ENCODE measurements at places on chromosomes 11 and 22.

GRCh38 chr22:36590441-36591056 is 61.6 kb upstream of the EIF3D start:
- no peak for DNase-seq

GRCh38 chr11:63937713-63938478 is 906 bp upstream of the NAA40 start:
- DNase-seq, result no peak

- DNase-seq, result no peak
Observed at GRCh38 chr11:62578541-62578940, 4.8 kb upstream of the EEF1G start.

DNA sequence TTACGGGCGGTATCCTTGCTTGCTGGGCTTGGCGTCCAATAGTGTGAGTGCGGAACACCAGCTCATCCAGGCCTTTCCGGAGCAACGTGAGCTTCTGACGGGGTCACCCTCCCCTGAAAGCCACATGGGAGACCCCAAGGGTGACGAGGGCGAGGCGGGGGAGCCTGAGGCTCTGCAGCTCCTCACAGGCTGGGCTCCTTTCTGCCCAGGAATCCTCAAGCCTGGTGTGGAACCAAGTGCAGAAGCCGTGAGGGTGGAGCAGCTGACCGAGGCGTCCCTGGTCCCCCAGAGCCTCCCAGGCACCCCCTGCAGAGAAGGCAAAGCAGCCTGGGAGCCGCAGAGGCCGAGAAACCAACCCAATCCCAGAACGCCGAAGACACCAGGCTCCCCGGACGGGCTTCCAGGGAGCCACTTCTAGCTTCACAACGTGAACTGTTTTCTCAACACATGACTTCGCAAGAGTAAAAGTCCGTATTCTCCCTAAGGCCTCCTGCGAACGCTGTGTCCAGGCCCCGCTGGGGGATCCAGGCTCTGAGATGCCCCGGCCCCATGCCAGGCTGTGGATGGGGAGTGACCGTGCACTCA is 530.3 kb downstream of the BRD1 start:
- no peak for DNase-seq

DNA sequence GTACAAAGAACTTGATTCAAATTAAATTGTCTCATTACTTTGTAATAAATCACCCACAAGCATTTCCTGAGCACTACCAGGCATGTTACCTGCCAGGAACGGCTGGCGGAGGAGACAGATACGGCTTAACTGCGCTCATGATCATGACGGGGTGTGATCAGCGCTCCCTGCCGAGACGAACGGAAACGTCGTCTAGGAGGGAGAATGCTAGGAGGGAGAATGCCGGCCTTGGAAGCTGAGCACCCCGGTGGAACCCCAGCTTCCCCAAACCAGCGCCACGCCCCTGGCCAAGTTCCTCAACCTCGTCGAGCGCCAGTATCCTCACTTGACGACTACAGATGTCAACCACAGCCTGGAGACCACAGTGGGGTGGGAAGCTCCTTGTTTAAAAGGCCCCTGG is 272.8 kb downstream of the CTTN start:
- DNase-seq, result no peak

DNA sequence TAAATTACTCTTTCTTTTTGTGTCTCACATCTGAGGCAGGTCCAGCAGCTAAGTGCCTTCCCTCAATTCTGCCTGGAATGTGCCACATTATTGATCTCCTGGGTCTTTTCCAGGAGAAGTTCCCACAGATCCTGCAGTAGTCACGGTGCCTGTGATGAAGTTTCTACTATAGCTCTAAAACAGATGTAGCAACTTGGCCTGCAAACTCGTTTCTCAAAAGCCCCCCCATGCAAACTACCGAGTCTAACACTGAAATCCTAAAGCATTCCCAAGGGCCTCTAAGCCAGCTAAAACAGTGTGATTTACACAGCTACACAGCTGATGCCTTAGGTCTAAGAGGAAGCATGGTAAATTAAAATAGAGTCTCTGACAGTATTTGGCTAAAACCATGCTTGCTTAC is 54.3 kb downstream of the DDI1 start:
- no peak for DNase-seq

DNA sequence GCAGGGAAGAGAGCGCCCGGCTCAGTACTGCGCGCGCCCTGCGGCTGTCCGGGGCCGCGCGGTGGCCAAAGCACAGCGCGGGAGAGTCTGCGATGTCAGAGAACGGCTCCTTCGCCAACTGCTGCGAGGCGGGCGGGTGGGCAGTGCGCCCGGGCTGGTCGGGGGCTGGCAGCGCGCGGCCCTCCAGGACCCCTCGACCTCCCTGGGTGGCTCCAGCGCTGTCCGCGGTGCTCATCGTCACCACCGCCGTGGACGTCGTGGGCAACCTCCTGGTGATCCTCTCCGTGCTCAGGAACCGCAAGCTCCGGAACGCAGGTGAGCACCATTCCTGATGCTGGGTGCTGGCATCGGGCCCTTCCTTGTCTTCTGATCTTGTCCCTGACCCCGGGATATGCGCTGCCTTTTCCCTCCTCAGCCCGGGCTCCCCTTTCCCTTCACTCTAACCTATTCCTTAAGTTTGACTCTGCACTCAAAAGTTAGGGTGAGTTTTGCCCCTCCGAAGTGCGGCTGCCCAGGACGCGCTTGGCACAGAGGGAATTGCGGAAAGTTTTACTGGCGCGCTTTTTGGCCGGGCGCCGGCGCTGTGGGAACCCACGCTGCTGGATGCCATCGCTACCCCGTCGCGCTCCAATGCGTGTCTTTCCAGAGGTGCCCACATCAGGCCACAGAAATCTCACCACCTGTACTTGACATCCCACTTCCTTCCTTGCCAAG is at the start of gene MTNR1B:
TSS of gene MTNR1B (plus strand) at position 18 of the 714 bp plus-strand sequence. CDS start at position 93, 75 bp downstream.
- no peak for DNase-seq

GRCh38 chr11:58334708-58335107 is 24.2 kb downstream of the OR5B17 start:
- peak; percentile 55 for DNase-seq

- no peak for DNase-seq
Observed at GRCh38 chr22:44516841-44517240, 18.8 kb upstream of the RTL6 start.

GRCh38 chr11:31956310-31956709 is 134.6 kb upstream of the RCN1 start:
- DNase-seq, result no peak

GRCh38 chr11:50423208-50423607 is 390.5 kb downstream of the OR4C45 start:
- DNase-seq, result no peak

- no peak for DNase-seq
Observed at GRCh38 chr22:24871611-24872205, 65.7 kb downstream of the SGSM1 start.

DNA sequence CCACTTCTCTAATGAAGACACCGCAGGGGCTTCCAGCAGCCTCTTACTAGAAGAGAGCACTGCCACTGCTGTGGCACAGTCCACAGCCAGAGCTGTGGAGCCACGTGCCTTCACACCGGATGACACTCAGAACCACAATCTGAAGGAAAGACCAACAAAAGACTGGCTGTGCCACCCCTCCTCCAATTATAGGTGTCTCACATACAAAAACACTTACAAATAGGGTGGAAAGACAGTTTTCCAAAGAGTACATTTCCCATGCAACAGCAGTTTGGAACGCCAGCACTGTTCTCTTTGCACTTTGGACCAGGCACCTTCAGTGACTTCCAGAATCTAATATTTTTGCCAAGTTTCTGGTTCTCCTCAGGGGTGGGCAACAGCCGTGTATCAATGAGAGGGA is 38.0 kb upstream of the SLC25A1 start:
- no peak for DNase-seq

DNA sequence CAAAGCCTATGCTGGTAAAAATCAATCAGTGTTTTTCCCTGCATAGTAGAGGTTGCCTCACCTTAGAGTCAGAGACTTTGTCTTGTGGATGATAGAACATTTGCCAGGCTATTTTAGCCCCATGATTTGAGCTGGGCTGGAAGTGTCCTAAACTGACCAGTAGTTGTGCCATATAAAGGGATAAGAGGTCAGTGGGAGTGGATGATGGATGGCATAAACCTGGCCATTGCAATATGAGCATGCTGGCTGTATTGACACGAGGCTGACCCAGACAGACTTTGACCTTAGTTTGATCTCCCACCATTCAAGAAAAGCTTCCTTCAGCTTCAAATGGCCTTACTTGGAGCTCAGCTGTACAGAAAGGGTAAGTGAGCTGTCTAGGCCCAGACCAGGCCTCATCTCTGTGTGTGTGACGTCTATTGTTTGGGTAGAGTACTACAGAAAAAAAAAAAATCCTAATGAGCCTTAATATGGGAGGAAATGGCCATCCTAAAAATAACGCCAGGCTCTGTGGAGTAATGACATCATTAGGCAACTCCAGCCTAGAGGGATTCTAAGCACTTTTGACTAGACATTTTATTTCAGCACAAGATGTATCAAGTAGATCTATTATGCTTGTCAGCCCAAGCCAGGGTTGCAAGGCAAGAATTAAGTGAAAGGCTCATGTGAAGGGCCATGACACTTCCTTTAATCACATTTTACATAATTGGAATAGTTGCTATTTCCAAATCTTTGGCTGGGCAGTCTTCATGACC is 51.3 kb upstream of the CADM1 start:
- DNase-seq, result no peak

DNA sequence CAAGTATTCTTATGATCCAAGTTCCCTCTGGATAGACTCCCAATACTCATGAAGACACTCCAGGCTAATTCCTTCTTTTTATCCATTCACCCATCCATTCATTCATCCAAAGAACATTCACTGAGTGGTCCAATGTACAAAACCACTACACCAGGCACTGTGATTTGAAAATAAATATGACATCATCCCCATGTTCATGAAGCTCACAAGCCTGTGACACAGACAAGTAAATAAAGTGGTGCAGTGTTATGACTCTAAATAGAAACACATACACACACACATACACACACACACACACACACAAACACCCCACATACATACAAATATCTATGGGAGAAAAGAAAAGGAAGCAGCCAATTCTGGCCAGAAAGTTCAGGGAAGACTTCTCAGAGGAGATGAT is 35.5 kb downstream of the MTMR2 start:
- no peak for DNase-seq

GRCh38 chr22:41683616-41684015 is 5.1 kb downstream of the SNU13 start:
- DNase-seq, result peak; percentile 32

- DNase-seq, result no peak
Observed at GRCh38 chr11:13128354-13128753, 119.2 kb downstream of the RASSF10 start.

DNA sequence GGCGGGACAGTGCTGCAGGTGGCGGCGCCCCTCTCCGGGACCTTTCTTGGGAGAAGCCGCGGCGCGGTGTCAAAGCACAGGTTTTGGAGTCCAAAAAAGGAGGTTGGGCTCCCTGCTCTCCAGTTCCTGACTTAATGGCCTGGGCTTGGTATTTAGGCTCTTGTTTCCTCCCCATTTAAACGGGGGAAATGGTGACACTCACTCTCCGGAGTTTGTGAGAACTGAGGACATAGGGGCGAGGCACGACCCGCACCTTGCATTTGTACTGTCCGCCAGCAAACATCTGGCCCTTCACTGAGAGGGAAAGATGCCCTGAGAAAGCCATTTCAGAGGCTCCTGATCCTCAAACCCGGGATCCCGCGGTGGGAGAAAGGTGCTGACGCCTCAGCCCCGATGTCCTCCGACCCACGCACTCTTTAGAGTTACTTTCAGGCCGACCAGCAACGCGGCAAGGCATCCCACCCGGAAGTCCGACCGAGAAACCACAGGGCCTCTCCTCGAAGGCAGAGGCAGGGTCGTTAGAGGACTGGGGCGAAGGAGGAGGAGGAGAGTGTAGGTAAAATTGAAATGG is 2.9 kb upstream of the WDR74 start:
- no peak for DNase-seq

DNA sequence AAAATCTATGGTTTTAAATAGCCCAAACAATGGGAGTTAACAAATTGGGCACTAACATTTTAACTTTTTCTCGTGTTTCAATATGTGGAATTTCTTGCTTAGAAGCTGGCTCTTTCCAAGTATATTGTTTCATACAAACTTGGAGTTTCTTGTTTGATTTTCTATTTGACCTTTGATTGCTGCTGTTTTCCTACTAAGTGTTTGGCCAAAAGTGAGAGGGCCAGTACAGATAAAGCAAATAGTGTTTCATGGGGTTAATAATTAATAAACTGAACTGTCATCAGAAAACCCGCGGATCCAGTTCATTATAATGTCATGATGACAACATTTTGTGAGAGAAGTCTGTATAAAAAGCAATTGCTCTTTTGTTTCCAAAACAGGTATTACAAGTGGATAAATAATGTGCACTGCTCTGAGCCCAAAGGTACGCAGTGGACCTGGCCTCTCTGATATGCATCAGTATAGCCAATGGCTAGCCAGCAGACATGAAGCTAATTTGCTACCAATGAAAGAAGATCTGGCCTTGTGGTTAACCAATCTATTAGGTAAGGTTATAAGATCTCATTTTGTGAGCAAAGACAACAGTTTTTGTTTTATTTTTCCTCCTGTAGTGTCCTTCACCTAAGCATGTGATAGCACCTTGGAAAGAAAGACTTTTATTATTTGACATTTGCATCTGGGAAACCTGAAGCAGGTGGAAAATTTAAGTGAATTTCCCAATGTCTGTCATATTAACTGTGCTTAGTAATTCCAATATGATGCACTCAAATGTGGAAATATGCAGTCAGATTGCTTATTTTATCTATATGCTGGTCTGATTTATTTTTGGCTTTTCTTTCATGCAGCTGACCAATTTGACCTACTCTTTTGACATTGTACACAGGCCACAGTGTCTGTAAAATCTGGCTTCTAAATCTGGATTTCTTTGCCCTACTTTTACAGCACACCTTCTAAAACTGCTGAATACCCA is 8.3 kb downstream of the GAS2 start:
- DNase-seq, result no peak

- DNase-seq, result no peak
Observed at GRCh38 chr11:26777372-26777808, 55.5 kb upstream of the SLC5A12 start.

GRCh38 chr11:65298131-65298535 is 16.5 kb upstream of the CDC42EP2 start:
- DNase-seq, result peak; percentile 57

- no peak for DNase-seq
Observed at GRCh38 chr11:95339086-95339901, 108.3 kb upstream of the SESN3 start.

- no peak for DNase-seq
Observed at GRCh38 chr11:9601037-9601875, 27.8 kb downstream of the WEE1 start.

- peak; percentile 11 for DNase-seq
Observed at GRCh38 chr11:108693852-108694251, 29.0 kb downstream of the DDX10 start.
